ENCODE measurements at places on chromosomes 13 and 19.
A peak's percentile ranks its signal among the peaks of the same experiment; 100 is the strongest.

GRCh38 chr13:45219123-45219891 lies 18.5 kb upstream of the KCTD4 start:
- no peak for DNase-seq

- peak; percentile 68 for DNase-seq
Measured at GRCh38 chr19:18304458-18305310, 18.2 kb downstream of the LSM4 start.

- no peak for DNase-seq
Measured at GRCh38 chr13:86900906-86901305, 770.3 kb upstream of the SLITRK5 start.

DNA sequence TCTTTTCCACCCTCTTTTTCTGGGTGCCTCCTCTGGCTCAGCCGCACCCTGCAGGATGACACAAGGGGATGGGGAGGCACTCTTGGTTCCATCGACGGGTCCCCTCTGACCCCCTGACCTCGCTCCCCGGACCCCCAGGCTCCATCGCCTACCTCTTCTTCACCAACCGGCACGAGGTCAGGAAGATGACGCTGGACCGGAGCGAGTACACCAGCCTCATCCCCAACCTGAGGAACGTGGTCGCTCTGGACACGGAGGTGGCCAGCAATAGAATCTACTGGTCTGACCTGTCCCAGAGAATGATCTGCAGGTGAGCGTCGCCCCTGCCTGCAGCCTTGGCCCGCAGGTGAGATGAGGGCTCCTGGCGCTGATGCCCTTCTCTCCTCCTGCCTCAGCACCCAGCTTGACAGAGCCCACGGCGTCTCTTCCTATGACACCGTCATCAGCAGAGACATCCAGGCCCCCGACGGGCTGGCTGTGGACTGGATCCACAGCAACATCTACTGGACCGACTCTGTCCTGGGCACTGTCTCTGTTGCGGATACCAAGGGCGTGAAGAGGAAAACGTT lies 24.0 kb downstream of the LDLR start:
- no peak for DNase-seq

DNA sequence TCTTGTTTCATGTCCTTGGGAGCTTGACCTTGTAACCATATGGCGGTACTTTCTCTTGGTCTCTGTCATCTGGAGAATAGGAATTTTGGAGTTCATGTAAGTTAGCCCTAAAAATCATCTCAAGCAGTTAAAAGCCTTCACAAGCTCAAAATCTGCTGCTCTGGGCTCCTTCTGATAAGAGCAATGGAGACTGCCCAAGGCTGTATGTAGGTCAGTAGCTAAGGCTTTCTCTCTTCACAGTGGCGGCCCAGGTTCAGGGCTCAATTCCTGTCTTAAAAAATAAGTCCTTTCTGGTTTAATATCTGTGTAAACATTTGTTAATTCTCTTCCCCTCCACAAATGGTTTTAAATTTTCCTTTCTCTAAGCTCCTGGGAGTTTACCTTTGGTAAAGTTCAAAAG lies 45.3 kb upstream of the ANKRD10 start:
- DNase-seq, result no peak

GRCh38 chr13:23901365-23901764 lies 4.1 kb upstream of the C1QTNF9B start:
- DNase-seq, result no peak
